Activated CD8-positive, alpha-beta T cell treated with anti-CD3 and anti-CD28 coated beads, Interleukin-2, amount 10 ng/mL, durations not matched to agents 7 days and 5 days (primary cell): ENCODE measurements at places on chromosomes 4 and X. TPM values are rescaled to one million over a fixed set of nuclear protein-coding genes. Genes with fewer than 3 reads are reported as not detected.

DNA sequence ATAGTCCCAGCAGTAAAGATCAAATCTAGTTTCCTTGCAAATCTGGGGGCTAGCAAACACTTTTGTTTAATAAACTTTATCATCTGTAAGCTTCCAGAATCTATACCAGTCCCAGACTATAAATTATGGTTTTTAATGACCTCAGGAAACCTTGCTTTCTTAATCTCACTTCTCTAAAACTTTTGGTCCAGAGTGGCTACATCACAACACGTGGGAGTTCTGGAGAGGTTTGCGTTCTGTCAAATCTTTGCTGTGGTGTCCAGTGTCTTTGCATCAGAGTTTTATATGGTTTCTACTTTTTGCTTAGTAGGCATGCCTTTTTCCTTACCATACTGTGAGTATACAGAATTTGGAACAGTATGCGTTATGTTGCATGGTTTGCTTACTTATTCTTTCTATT lies 193.9 kb downstream of the ANK2 start:
- no peak overlapping the region for H3K27ac ChIP-seq
- H3K4me3 ChIP-seq: no peak overlapping the region
- H3K36me3 ChIP-seq: no peaks in the 10 kb centered on the region
- no peak for DNase-seq
- H3K4me1 ChIP-seq: no peaks in the 10 kb centered on the region

DNA sequence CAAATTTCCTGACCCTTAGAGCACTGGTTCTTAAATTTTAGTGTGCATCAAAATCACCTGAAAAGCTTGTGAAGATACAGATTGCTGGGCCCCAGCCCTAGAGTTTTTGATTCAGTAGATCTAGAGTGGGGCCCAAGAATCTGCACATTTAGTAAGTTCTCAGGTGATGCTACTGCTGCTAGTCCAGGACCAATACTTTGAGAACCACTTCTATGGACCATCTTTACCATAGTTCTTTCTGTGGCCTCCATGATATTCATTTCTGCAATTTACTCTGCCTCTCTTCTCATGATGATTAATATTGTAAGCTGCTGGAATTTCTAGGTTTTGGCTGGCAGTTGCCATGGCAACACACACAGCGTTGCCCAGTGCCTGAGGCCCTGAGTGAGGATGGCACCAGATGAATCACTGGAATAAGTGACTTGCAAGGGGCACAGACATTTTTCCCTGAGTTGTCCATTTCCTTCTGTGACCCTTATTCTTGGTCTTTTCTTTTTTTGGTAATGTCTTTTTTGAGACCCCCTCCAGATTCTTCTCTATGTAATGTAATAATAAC lies 83.6 kb downstream of the PPP1R2C start:
- no peaks in the 10 kb centered on the region for H3K4me1 ChIP-seq
- no peak overlapping the region for H3K27ac ChIP-seq
- H3K4me3 ChIP-seq: no peak overlapping the region
- H3K27me3 ChIP-seq: no peaks in the 10 kb centered on the region

DNA sequence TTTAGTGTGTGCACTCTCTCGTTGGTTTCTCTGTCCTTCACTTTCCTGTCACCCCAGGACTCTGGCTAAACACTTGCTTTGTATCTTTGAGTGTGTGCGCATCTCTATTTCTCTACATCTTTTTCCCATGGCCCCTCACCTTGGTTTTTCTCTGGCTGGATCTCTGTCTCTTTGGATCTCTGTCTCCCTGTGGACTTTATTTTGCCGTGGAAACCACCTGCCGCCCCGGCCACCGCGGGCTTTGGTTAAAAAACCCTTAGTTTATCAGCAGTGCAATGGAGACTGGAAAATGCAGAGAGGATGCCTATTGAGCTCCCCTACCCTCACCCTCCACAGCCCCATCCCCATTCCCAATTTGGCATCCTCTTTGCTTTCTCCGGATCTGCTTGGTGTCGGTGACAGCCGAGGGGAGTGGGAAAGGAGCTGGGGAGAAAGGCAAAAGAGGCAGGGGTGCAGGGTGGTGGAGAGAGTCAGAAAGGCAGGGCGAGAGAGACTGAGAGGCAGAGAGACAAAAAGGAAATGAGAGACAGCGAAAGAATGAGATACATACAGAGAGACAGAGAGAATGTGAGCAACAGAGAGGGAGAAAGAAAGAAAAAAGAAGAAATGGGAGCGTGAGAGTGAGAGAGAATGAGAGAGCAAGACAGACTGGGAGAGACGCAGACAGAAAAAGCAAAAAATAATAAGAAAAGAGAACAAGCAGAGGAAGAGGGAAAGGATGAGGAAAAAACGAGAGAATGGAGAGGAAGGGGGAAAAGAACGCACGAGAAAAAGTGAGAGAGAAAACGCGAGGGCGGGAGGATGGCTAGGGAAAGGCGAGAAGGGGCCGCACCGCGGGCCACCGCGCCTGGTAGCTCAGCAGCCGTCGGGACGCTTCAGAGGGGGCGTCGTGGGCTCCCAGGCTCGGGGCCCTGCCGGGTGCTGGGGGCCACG lies 688 bp downstream of the GPR101 start:
- no peak for DNase-seq
- peaks cover 54% of the 10 kb centered on the region for H3K27me3 ChIP-seq
- H3K4me3 ChIP-seq: no peak overlapping the region

- H3K27me3 ChIP-seq: no peaks in the 10 kb centered on the region
- H3K36me3 ChIP-seq: no peaks in the 10 kb centered on the region
- no peak overlapping the region for H3K4me3 ChIP-seq
- DNase-seq: no peak
- no peaks in the 10 kb centered on the region for H3K4me1 ChIP-seq
These were observed 1598.0 kb upstream of the AGA start for GRCh38 chr4:179040259-179040658.

GRCh38 chr4:183855323-183856190 lies 49.5 kb upstream of the STOX2 start:
- no peak overlapping the region for H3K27ac ChIP-seq
- H3K36me3 ChIP-seq: no peaks in the 10 kb centered on the region
- DNase-seq: no peak
- H3K27me3 ChIP-seq: peaks cover 13% of the 10 kb centered on the region

PPP1R2C gene
- not detected for total RNA-seq

KIF4A gene
- total RNA-seq: 44.3 TPM

GRCh38 chr4:1595789-1596325 lies 88.3 kb downstream of the FAM53A start:
- H3K4me3 ChIP-seq: no peak overlapping the region
- H3K4me1 ChIP-seq: peaks cover 4% of the 10 kb centered on the region
- no peak overlapping the region for H3K27ac ChIP-seq

GRCh38 chrX:9875801-9876200 lies 89.6 kb downstream of the SHROOM2 start:
- H3K4me1 ChIP-seq: no peaks in the 10 kb centered on the region
- DNase-seq: no peak
- H3K36me3 ChIP-seq: no peaks in the 10 kb centered on the region
- H3K27me3 ChIP-seq: peaks cover 16% of the 10 kb centered on the region
